Ovary (tissue), 10 donors: ENCODE measurements at places on chromosomes 12 and 14. TPM values are rescaled to one million over a fixed set of nuclear protein-coding genes. Genes with fewer than 3 reads are reported as not detected.

Gene TAS2R31
- polyA plus RNA-seq, result 0.61 TPM

Gene SMCO2
- not detected for polyA plus RNA-seq

Gene DPPA3
- 1.3 TPM for polyA plus RNA-seq

Gene TEAD4
- 6.7 TPM for polyA plus RNA-seq

Gene AJUBA
- 21.1 TPM for polyA plus RNA-seq

Gene SLC41A2
- 3.1 TPM for polyA plus RNA-seq

Gene SRGAP1
- 7.8 TPM for polyA plus RNA-seq

Gene DACT1
- 21.0 TPM for polyA plus RNA-seq

Gene ADAM20
- 0.17 TPM for polyA plus RNA-seq

Gene C3AR1
- 22.6 TPM for polyA plus RNA-seq

Gene TRPV4
- polyA plus RNA-seq, result 0.95 TPM

Gene CCDC177
- polyA plus RNA-seq, result 0.04 TPM

Gene C12orf54
- 0.67 TPM for polyA plus RNA-seq

Gene SCN8A
- 0.21 TPM for polyA plus RNA-seq

Gene L3HYPDH
- 17.2 TPM for polyA plus RNA-seq

Gene ABHD12B
- 0.45 TPM for polyA plus RNA-seq

Gene FOXM1
- polyA plus RNA-seq, result 0.62 TPM

Gene CLEC4D
- not detected for polyA plus RNA-seq

Gene NFATC4
- polyA plus RNA-seq, result 25.9 TPM

Gene OTOGL
- polyA plus RNA-seq, result 0.12 TPM

Gene SLC6A12
- polyA plus RNA-seq, result 1.5 TPM

Gene E2F7
- 0.12 TPM for polyA plus RNA-seq

Gene GON7
- 7.9 TPM for polyA plus RNA-seq

Gene FBXO21
- polyA plus RNA-seq, result 61.6 TPM
